ENCODE measurements at places on chromosomes 5 and 9. TPM values are rescaled to one million over a fixed set of nuclear protein-coding genes. Genes with fewer than 3 reads are reported as not detected.

- peak; percentile 32 for DNase-seq
These were observed 46.4 kb downstream of the BARX1 start for GRCh38 chr9:93908591-93909241.

- no peak for DNase-seq
These were observed 55.8 kb downstream of the ANXA2R start for GRCh38 chr5:42984307-42984706.

DNA sequence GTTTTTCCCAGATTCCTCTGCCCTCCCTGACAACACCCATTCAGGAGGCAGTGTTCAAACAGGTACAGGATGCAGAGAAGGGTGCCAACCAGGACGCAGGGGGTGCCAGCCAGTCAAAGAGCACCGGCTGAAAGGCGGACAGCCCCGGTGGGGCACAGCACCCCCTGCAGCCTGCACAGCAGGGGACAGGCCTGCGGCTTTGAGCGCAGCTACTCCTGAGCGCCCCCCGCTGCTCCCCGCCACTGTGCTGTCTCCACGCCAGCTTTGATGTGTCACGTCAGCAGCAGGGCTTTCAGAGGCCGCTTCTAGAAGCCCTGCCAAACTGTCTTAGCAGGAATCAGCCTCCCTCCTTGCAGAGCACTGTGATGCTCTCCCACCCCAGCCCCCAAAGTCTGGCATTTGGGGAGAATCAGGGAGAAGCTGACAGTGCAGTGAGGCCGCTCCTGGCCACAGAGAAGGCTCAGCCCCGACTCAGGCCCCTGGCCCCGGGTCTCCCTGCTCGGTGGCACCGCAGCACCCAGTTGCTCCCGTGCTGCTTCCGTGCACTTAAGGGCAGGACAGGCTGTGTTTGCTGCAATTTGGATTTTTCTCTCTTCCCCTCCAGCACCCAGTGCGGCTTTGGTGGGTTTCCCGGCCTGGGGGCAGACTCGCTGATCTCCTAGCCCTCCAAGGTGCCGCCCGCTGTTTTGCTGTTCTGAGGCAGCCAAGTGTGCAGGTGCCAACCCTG lies 20.3 kb downstream of the AK8 start:
- no peak for DNase-seq

- DNase-seq = no peak
These were observed 142.2 kb downstream of the FGF10 start for GRCh38 chr5:44246986-44247385.

DNA sequence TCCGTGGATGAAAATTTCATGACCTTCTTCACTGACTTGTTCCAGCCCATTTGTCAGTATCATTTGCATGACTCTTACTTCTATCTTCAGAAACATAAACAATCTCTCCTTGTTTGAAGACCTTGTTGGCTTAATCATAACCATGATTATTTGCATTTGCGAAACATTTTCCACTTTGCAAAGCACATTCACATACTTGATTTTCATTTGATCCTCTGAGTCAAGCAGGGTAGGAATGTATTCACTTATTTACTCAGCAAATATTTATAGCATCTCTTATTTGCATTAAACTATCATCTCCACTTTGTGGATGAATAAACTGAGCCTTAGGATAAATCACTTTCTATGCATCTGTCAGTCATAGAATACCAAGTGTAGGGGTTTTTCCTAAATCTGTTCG lies 343.0 kb upstream of the SGCD start:
- no peak for DNase-seq

DNA sequence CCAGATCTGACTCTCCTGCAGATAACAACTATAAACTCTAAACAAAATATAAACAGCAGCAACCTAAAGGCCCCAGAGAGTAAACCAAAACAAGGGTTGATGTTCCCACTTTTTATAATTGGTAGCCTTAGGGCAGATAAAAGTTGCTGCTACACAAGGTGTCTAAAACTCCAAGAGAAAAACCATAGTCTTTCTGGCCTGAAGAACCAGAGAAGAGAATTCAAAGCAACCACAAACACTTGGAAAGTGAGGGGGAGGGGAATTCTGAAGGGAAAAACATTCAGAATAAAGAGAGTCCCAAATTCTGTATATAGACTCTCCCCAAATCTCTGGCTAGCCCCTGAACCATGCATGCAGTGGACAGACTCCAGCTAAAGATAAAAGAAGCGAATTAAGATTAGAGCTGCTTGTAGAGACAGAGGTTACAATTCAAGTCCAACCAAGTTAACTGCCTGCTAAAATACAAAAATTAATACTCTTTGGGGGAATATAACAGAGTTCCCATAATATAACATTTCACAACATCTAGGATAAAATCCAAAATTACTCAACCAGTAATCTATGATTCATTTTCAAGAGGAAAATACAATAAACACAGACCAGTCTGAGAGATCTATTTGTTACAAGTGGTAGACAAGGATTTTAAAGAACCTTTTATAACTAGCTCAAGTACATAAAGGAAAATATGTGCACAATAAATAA lies 37.5 kb upstream of the RGMB start:
- no peak for DNase-seq

DNA sequence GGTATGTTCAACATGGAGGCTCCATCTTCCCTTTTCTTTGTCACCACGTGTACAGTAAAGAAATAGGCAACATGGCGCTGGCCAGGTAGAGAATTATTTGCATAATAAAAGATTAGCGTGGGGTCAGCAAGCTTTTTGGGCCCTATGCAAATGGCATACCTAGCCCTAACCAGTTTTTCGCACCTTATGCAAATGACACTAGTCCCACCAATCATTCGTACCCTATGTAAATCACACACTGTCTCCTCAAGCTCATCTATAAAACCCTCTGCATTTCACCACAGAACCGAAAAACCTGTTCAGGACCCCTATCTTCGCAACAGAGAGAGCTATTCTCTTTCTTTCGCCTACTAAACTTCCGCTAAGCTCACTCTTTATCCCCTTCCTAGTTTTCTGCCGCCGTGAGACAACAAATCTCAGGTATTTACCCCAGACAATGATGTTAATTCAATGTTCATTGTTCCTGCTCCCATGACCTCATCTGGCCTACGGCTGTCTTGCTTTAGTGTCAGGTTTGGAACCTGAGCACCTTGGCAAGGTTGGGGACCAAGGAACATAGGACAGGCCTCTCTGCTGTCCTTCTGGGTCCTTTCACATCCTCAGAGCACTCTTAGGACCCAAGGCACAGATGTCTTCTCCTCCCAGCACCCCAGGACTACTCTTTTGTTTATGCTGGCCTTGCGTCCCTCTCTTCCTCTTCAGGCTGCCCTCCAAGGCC lies 180.7 kb upstream of the RAI14 start:
- DNase-seq = no peak

GRCh38 chr9:127801955-127802575 lies 617 bp upstream of the FPGS start:
- DNase-seq = peak; percentile 63

DNA sequence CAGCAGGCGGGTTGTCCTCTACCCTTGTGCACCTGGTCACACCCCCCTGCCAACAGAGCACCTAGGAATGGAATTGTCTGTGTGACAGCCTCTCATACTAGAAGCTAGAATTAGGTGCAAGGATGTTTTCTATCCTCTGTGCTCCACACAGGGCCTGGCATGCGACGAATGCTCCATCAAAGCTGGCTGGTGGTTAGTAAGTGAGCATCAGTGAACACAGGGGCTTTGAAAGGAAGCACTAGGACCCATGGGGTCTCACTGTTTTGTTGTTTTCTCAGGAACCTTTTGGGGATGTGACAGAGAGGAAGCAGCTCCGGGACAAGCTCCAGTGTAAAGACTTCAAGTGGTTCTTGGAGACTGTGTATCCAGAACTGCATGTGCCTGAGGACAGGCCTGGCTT lies 32.3 kb downstream of the GALNT12 start:
- DNase-seq = no peak

- no peak for DNase-seq
These were observed 258.4 kb downstream of the HCN1 start for GRCh38 chr5:45437752-45438151.

DNA sequence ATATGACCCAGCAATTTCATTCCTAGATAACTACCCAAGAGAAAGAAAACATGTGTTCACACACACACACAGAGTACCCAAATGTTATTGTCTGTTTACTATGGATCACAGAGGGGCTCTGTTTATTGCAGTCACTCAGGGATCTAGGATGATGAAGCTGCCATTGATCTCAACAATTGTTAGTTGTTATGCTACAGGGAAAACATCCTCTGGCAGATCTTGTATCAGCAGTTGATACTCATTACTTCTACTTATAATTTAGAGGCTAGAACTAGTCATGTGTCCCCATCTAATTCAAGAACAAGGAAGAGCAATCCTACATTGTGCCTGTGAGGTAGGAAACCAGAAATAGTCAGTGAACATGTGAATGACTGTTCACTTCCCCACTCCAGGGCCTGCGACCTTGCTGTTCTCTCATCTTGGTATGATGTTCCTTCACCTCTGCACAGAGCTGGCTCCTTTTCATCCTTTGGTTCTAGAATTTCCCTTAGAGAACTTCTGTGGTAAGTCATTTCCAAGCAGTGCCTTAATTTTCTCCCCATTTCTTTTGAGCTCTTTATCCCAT lies 30.3 kb downstream of the NMUR2 start:
- DNase-seq = no peak

The PCDHA6 gene
- 0.36 TPM for total RNA-seq

DNA sequence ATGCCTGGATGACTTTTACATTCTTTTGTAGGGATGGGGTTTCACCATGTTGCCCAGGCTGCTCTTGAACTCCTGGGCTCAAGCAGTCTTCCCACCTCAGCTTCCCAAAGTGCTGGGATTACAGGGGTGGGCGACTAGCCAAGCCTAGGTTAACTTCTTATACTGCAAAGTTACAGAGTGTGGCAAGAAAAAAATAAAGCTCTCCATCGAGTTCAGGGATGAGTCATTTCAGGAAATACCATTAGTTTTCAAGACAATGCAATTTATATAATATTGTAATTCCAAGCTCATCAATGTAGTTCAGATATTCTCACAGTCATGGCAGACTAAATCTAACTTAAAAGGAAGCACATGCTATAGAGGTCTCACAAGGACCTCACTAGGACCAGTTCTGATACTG lies 11.5 kb upstream of the ABO start:
- DNase-seq = no peak

The LVRN gene
- 1.4 TPM for total RNA-seq

The RNF183 gene
- not detected for total RNA-seq

- peak; percentile 51 for DNase-seq
These were observed 276.0 kb downstream of the FSTL4 start for GRCh38 chr5:133336121-133336968.

- DNase-seq = no peak
These were observed 36.7 kb upstream of the MAP1B start for GRCh38 chr5:72070529-72070928.
